Pons (tissue), 1 donor: ENCODE measurements at places on chromosomes 1 and 21.

- DNase-seq: no peak
Observed at GRCh38 chr1:234716908-234717375, 107.0 kb upstream of the IRF2BP2 start.

GRCh38 chr1:226223786-226224244 lies 351 bp downstream of the MIXL1 start:
- no peak for DNase-seq

DNA sequence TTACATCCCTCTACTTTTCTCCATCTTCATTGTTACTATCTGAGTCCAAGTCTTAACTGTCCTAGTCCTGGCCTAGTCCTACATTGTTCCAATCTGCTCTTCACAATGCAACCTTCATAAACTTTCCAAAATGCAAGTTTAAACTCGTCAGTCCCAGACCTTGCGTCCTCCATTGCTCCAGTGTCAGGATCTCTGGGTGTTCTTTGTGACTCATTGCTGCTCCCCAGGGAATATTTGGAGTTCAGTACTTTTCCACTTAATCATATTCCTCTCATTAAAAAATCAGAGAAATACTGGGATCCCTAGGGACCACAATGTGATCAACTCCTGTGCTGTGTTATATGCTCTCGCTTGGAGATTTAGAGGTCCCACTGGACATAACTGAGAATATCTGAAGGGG lies 18.0 kb upstream of the KPRP start:
- DNase-seq: no peak

DNA sequence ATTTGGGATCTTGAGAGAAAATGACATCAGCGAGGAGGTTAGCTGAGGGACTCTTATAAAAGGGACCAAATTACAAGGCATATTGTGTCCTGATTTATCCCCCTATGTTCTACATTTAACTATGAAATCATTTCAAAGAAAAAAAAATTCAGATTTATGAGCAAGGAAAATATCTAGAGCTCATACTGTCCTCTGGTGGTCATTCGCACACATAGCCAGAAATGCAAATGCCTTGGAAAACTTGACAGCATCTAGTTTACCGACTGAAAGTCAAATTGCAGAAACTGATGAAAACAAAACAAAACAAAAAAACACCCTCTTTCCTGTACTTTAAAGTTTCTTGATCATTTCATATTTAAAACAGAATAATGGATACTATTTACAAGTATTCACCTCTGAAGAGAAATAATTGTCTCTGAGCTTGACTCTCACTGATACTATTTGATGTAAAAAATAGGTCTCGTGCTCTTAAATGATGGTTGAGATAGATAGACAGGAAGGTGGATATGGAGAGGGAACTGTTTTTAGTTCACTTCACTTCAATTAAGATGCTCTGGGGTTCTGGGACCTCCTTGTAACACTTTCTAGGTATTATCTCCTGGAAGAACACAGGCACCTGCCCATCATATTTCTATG lies 253.8 kb downstream of the PCP4 start:
- DNase-seq: peak; percentile 31

GRCh38 chr21:29849735-29850176 lies 90.0 kb downstream of the GRIK1 start:
- peak; percentile 72 for DNase-seq
